Nephron progenitor cell (in vitro differentiated cells): ENCODE measurements at places on chromosomes 16 and 17.

GRCh38 chr16:31529937-31530312, 2.2 kb downstream of the AHSP start:
- DNase-seq = no peak

GRCh38 chr17:71899317-71899716, 221.5 kb upstream of the SOX9 start:
- DNase-seq = no peak

- no peak for DNase-seq
These were observed 210.1 kb upstream of the TNRC6C start for GRCh38 chr17:77748436-77748835.

DNA sequence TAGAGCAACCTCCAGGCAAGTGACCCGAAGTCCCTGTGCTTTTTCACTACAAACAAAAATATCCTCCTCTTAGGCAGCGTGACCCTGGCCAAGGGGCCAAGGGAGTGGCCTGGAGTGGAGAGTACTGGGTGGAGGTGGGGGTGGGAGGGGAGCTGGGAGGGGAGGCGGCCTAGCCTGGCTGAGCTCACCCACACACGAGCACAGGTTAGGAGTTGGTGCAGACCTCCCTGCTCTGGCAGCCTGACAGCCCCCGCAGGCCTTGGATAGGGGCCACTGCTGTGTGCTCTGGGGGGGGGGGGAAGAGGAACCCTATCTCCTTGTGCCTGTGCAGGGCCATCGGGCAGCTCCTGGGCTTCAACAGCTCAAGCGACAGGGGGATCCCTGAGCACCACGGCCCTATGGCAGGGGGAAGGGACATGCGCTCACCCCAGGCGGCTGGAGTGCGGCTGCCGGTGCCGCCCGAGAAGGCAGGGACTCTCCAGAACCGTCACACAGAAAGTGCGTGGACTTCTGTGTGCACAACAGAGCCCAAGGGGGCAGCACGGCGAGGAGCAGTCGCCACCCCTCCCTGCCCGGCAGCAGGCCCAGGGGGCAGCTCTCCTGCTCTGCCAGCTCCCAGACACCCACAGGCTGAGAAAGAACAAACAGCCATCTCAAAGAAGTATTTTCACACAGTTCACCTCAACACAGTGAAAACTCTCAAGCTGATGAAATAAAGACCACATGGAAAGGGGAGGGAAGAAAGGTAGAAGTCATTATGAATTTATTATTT, 13.3 kb downstream of the SLC16A3 start:
- DNase-seq = no peak

DNA sequence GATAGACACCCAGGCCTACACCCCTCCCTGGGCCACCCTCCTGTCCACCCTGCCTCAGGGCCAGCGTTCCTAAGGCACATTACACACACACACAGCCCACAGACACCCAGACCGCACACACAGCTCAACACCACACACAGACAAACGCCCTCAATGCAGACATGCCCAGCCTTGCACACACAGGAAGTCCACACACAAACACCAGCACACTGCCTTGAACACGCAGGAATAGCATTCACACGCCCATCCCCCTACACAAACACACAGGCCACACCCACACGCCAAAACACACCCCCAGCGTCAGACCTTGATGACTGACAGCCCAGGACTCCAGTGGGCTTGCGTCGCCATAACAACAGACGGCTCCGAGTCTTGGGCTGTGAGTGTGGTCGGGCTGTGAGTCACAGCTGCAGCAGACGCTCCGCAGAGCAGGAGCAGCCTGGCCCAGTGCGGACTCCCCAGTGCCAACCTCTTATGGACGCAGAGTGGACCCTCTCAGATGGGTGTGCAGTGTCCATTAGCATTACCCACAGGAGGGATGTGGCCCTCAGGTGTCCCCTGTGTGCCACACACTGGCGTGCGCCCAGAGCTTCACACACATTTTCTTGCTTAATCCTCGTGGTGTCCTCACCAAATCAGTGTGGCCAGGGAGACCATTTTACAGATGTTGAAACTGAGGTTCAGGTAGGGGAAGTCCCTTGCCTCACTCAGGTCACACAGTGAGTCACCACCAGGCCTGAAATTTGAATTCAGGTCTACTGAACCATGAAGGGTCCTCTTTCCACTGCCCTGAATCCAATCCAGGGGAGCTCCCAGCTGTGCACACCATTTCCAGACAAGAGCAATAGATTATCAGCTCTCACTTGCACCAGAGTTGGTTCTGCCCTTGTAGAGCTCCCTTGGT, 17.8 kb upstream of the RAI1 start:
- peak; percentile 65 for DNase-seq

- DNase-seq = no peak
These were observed 427 bp upstream of the TLCD3B start for GRCh38 chr16:30031477-30031918.

GRCh38 chr17:65456368-65457151, 104.9 kb downstream of the AXIN2 start:
- no peak for DNase-seq

DNA sequence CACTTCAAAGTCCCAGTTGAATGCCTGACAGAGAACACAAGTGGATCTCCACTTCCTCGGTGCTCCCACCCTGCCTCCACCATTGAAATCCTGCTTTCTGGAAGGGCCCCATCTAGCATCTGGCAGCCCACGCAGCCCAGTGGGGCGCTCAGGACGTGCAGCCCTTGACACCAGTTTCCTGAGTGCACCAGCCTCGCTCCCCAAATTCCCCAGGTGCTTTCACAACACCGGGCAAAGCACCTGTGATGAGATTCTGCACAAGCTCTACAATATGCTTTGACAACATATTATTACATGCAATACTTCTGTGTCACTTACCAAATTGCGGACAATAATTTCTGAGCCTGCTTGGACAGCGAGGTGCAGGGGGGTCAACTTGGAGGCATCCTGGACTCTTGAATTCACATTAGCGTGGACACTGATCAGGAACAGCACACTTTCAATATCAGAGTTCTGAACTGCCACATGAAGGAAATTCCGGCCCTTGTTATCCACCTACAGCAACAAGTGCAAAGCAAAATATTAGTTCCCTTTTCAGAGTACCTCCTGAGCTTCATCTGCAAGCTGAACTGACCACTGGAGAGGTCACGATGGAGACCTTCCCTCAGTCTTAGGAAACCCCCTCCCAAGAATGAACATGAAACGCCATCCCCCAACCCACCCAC, 33.9 kb downstream of the CYB5D2 start:
- no peak for DNase-seq

DNA sequence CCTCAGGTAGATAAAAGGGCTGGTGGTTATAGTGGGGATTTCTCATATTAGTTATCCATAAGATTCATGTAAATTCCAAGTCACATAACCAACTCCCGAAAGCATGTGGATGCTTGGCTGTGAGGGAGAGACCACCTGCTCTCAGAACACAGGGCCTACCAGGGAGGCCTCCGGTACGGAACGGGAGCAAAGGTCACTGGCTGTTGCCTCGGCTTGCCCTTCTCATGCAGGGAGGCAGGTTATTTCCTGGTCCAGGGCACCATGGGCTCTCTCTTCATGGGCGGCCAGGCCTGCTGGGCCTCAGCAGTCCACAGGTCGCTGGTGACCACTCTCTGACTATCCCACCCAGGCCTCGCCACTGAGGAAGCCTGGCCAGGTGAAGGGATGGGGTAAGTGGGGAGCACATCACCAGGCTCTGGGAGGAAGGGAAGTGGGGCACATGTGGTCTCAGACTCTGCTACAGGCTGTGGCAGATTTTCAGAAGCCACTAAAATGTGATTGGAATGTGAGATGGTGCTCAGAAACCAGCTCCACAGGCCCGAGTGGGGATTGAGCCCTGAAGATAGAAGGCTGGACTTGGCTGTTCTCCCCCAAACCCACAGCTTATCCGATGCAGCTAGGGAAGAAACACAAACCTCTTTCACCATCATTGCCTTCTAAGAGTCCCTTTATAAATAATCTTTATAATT, 45.4 kb downstream of the HNF1B start:
- DNase-seq = no peak
